ENCODE measurements at places on chromosomes 1 and 21. TPM values are rescaled to one million over a fixed set of nuclear protein-coding genes. Genes with fewer than 3 reads are reported as not detected.

Gene PTCH2
- under 0.01 TPM for total RNA-seq

Gene OR14A2
- total RNA-seq = not detected

Gene B3GALT2
- 3.7 TPM for total RNA-seq

Gene NHLH1
- total RNA-seq = not detected

Gene FCN3
- not detected for total RNA-seq

Gene FCRL1
- total RNA-seq = not detected

Gene SYT2
- not detected for total RNA-seq

Gene CASQ2
- not detected for total RNA-seq

Gene GRIK3
- total RNA-seq = not detected

Gene TMPRSS15
- not detected for total RNA-seq

Gene DYNLT5
- 0.40 TPM for total RNA-seq

Gene USH2A
- total RNA-seq = not detected

Gene C4BPB
- not detected for total RNA-seq

Gene SPRR2D
- total RNA-seq = not detected
